Activated T-cell treated with anti-CD3 and anti-CD28 coated beads, Interleukin-2, amount 50 U/mL, for 24 hours (primary cell): ENCODE measurements at places on chromosomes 6 and 20.

GRCh38 chr6:55632953-55633352 lies 54.0 kb upstream of the HMGCLL1 start:
- DNase-seq, result no peak

- DNase-seq, result no peak
Measured at GRCh38 chr6:15476631-15477380, 186.0 kb downstream of the DTNBP1 start.

GRCh38 chr6:21946298-21946783 lies 350.5 kb downstream of the PRL start:
- no peak for DNase-seq

DNA sequence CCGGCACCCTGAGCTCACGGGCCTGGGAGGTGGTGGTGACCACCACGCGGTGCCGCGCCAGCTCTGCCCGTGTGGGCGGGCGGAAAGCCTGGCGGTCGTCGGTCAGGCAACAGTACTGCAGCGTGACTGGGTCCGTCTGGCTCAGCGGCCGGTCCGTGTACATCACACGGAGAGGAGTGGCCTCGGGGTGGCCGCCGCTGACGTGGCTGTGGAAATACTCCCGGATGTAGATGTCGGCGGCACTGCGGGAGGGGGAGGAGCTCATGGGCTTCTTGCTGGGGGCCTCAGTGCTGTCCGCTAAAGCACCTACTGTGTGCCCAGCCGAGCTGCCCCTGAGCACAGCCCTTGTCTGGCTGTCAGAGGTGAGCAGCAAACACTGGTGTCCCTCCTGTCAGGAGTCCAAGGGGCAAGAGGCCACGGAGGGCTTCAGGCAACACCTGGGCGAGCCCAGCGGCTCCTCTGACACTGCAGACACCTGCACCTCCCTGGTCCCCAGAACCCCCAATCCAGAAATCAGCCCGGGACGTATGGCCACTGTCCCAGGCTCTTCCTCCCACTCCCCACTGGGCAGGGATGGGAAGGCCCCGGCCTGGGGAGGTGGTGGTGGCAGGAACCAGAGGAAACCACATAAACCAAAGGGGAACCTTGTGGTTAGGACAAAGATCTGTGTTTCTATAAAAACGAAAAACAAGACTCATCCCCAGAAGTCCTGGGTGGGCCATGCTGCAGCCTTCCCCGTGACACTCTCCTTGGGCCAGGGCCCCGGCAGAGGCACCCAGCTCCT lies 6.5 kb downstream of the HELZ2 start:
- DNase-seq, result peak; percentile 72

DNA sequence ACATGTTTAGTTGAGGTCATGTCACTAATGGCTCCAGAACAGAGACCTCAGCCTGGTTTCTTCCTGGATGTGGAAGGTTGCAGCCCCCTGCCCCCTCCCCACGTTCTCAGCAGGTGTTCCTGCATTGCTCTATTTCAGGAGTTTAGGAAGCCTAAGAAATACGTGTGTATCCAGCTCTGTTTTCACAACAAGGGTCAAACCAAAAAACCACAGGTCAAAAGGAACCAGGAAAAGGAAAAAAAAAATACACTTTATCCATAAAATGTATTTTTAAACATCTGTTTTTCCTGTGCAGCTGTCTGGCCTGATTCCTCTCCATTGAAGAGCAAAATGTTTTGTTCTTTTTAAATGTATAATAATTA lies 107.9 kb upstream of the PLEKHG1 start:
- DNase-seq, result no peak

DNA sequence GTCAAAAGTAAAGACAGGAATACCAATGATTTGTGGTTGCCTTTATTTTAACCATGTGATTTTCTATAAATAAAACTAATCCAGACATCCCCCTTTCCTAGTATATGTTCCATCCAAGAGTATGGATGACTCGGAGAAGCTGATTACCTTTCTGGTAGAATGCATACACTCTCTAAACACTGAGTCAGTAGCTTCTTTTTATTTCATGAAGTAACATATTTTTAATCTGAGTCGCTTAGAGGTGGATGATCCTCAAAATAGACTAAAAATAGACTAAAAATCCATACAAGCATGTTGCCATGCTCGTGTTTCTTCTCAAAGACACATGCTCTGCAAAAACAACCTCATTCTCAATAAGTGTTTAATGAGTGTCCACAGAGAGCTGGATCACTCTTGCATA lies 263.7 kb downstream of the COL12A1 start:
- no peak for DNase-seq

DNA sequence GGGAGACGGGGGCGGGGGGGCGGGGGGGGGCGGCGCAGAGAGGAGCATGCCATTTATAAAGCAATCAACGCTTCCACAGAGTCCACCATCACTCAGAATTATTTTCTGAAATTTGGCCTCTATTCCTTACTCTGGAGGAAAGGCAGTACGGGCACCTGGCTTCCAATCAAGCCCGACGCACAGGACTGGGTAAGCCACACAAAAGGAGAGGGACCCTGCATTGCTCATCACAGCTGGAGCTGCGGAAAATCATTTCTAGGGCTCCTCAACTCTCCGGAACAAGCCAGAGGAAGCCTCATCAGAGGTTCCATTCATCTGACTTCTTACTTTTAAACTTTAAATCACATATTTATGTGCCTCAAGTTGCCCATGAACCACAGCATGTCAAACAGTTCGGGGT lies 55.9 kb downstream of the TTI1 start:
- DNase-seq, result no peak
